Stimulated activated memory B cell treated with anti-CD40 and anti-IgM and Interleukin-4, amounts not matched to agents 10 μg/mL and 1 μg/mL and 100 μg/mL, for 72 hours (primary cell): ENCODE measurements at places on chromosomes 6 and 20.

DNA sequence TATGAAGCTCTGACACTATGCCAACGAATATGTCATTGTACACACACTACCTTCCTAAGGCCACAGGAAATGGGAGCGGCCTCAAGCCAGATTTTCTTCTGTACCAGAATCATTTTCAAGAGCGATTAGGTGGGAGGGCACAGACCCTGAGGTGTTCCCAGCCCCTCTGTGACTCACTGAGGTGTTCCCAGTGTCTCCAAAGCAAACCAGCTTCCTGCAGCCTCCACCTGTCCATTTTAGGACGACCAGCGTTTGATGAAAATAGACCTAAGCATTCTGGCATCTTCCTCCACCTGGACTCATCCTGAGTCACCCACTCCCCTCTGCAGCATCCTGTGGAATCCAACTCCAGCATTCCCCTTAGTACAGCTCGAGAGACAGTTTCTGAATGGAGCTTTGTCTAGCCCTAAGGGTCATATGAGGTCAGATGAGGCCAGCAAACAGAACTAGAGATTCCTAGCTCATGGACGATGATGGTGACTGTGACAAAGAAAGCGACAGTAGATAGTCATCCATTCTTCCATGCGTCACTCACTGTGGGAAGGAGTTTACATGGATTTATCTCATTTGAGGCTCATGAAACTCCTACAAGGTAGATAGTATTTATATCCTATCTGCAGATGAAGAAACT is 203.4 kb downstream of the PTPRT start:
- ATAC-seq: no peak

GRCh38 chr6:80832337-80832736 is 725.9 kb downstream of the BCKDHB start:
- no peak for ATAC-seq

GRCh38 chr6:1230689-1231605 is 81.0 kb upstream of the FOXQ1 start:
- no peak for ATAC-seq

DNA sequence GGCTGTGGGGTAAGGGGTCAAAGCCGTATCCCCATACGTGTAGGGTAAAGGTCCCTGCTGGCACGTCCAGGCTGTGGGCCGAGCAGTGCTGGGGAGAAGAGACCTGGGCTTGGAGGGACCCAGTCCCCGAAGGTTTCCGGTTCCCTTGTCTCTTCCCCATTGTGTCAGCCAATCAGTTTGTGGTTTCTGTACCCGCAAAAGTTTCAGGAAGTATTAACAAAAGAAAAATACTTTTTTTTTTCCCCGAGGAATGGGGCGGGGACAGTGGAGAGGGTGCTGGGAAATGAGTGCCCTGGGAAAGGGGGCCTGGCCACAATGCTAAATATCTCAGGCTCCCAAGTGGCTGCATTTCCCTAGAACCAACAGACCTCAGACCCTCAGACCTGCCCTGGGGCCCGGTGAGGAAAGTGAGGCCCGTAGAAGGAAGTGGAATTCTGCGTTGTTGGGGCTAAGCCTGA is 15.2 kb upstream of the AMD1 start:
- ATAC-seq: peak; percentile 50

GRCh38 chr6:21601339-21601923 is 7.9 kb downstream of the SOX4 start:
- no peak for ATAC-seq

DNA sequence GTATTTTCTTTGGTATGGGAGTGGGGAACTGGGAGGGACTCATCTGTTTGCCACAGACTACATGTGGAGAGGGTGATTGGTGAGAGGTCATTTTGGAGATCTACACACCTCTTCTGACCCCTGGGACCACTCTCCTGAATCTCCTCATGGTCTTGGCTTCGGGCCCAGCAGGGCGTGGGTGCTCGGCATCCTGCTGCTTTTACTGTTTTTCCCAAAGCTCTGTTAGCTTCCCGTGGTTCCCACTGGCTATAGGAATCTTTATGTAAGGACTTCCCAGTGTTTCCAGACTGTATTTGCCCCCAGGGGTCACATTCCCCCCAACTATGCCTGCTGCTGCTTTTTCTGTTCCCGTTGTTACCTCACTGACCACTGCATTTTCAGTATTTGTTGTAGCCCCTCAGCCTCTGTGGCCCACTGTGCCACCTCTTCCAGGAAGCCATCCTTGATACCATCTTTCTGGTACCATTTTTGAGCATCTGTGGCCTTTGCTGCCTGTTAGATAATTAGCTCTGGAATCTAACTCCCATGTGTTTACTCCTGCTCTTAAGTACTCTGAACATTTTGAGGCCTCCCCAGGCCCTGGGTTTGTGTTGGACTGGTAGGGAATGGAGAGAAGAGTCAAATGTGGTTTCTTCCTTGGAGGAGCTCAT is 14.9 kb downstream of the PLCG1 start:
- ATAC-seq: no peak

GRCh38 chr6:42366011-42366705 is 85.6 kb downstream of the TRERF1 start:
- no peak for ATAC-seq

DNA sequence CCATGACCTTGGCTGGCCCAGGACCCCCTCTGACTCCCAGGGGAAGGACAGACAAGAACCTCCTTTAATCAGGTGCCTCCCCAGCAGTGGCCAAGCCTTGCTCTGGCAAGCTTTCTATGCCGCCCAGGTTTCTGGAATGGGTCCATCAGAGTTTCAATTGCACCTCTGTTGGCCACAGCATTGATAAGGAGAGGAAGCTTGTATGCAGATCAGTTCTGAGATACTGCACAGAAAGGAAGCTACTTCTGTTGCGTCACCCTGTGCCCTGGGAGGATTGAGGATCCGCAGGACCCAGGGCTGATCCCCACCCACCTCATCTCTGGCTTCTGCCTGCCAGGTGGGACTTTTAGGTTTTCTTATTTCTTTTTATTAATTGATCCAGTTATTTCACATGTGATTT is 167.2 kb downstream of the TFAP2C start:
- ATAC-seq: no peak

DNA sequence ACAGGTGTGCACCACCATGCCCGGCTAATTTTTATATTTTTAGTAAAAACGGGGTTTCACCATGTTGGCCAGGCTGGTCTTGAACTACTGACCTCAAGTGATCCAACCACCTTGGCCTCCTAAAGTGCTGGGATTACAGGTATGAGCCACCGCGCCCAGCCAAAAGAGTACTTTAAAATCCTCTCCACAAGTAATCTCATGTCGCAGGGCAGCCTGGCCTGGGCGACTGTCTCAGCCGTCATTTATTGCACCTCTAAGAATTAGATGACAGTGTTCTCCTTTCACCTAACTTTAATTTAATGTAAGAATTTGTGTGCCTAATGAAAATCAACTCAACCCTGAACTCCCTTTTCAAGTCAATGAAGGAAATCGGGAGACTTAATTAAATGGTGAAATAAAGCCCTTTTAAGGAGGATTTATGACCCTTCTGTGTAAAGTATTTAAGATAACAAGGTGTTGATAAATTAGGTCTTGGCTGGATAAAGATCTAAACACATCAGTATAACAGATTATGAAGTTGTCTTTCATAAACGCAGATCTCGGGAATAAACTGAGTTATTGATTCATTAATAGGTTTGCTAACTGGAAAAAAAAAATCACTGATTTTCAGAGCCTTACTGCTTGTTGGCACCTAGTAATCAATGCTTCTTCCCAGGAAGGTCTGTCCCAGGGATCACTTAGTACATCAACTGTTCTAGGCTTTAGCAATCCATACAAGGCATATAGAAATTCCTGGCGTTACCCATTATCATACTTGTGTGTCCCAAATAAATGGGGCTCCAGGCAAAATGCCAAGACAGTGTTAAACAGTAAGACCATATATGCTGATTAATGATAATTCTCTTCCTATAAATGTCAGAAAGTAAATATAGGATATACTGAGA is 209.3 kb downstream of the GMDS start:
- no peak for ATAC-seq

- ATAC-seq: no peak
Observed at GRCh38 chr6:109612268-109612667, 78.7 kb downstream of the AK9 start.

DNA sequence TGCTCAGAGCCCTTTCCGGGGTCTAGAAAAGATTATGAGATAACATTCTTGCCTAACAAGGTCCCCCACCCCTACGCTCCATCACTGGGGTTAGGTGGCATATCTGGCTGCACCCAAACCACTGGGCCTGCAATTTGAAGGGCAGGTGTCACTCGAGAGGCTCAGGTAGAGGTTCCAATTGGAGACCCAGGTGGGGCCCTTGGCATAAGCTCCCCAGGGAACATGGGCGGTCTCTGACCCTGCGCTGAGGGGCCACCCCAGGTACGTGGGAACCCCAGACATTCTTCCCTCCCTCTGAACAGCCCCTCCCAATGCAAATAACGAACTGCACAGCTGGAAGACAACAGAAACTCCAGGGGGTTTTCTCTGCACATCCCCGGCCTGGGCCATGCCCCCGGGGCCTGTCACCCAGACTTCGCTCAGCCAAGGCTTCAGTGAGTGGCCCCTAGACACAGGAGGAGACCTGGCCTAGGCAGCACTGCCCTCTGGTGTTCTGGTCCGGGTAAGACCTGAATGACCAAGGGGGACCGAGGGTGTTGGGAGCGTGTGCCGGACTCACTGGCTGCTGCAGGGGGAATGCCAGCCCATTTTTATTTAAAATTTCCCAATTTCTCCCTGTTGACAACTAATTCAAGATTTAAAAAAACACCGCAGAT is 47.5 kb downstream of the DSTN start:
- peak; percentile 52 for ATAC-seq

- no peak for ATAC-seq
Observed at GRCh38 chr6:63098789-63099188, 112.5 kb upstream of the FKBP1C start.

GRCh38 chr6:168618546-168619315 is 177.7 kb downstream of the SMOC2 start:
- no peak for ATAC-seq
